A549 (cell line): ENCODE measurements at places on chromosomes 12 and 14. TPM values are rescaled to one million over a fixed set of nuclear protein-coding genes. Genes with fewer than 3 reads are reported as not detected.

The TAS2R50 gene
- polyA plus RNA-seq, result not detected in 3 replicates

The BAG5 gene
- polyA plus RNA-seq, result 23.8 to 25.4 TPM (median 24.8 TPM) in 3 replicates

The GALNT8 gene
- polyA plus RNA-seq, result not detected in 3 replicates

The SYNDIG1L gene
- not detected in 3 replicates for polyA plus RNA-seq

The RNASE2 gene
- not detected in 3 replicates for polyA plus RNA-seq

The NINJ2 gene
- polyA plus RNA-seq, result 0.67 to 0.76 TPM (median 0.70 TPM) in 3 replicates

The CCDC88C gene
- polyA plus RNA-seq, result 2.9 to 3.6 TPM (median 3.6 TPM) in 3 replicates

The APOLD1 gene
- polyA plus RNA-seq, result 0.42 to 0.46 TPM (median 0.44 TPM) in 3 replicates

The RGS6 gene
- polyA plus RNA-seq, result not detected in 3 replicates

The RND1 gene
- polyA plus RNA-seq, result 16.8 to 28.7 TPM (median 26.5 TPM) in 3 replicates

The CLEC7A gene
- polyA plus RNA-seq, result 0.08 TPM in 1 of 3 replicates, not detected in the others

The PPM1H gene
- polyA plus RNA-seq, result 6.8 to 7.8 TPM (median 7.8 TPM) in 3 replicates

The NUDT4 gene
- 18.6 to 20.1 TPM (median 19.6 TPM) in 3 replicates for polyA plus RNA-seq

The PTGR2 gene
- 11.3 to 14.0 TPM (median 13.5 TPM) in 3 replicates for polyA plus RNA-seq

The DHH gene
- polyA plus RNA-seq, result not detected in 3 replicates

The MYO1H gene
- polyA plus RNA-seq, result not detected in 3 replicates

The SERPINA10 gene
- 0.03 TPM in 1 of 3 replicates, not detected in the others for polyA plus RNA-seq

The AKAP3 gene
- 0.14 to 0.51 TPM (median 0.37 TPM) in 3 replicates for polyA plus RNA-seq

The KRT73 gene
- polyA plus RNA-seq, result not detected in 3 replicates

The LRRC10 gene
- not detected in 3 replicates for polyA plus RNA-seq

The EFS gene
- not detected in 3 replicates for polyA plus RNA-seq

The TAMALIN gene
- 0.16 to 0.30 TPM (median 0.29 TPM) in 3 replicates for polyA plus RNA-seq

The MSI1 gene
- 1.0 to 1.9 TPM (median 1.4 TPM) in 3 replicates for polyA plus RNA-seq
